Activated T-cell treated with anti-CD3 and anti-CD28 coated beads, Interleukin-2, amount 50 U/mL, for 4 hours (primary cell): ENCODE measurements at places on chromosomes 6 and 20. TPM values are rescaled to one million over a fixed set of nuclear protein-coding genes. Genes with fewer than 3 reads are reported as not detected.

SLCO4A1 gene
- total RNA-seq: 49.3 TPM

DNA sequence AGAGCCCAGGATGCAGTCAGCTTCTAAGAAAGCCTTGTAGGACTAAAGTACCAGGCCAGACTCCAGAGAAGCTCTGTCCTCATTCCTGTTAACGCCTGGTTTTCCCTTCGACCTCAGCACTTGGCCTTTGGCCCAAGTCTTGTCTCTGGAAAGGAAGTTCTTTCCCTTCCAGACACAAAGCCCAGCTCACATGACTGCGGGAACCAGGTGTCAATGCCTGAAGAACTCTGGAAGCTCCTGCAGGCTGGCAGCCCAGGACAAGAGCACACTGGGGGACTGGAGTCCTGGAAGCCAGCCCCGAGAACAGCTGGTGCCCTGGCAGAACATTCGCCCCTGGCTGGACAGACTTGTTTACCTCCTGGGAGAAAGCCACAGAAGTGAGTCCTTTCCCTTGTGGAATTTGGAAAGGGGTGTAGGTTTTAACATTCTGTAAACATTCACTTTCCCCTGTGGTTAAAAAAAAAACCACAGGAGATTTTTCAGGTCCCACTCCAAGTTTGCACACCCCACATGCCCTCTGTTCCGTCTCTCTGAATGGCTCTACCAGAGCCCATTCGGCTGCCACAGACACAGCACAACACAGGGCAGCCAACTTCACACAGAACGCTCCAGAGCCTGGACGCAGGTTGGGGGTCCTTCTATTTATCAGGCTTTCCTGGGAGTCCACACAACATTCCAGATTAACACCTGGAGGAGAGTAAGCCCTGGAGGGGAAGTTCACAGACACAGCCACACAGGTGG, 18.1 kb downstream of the ACSS1 start:
- DNase-seq: no peak

DNA sequence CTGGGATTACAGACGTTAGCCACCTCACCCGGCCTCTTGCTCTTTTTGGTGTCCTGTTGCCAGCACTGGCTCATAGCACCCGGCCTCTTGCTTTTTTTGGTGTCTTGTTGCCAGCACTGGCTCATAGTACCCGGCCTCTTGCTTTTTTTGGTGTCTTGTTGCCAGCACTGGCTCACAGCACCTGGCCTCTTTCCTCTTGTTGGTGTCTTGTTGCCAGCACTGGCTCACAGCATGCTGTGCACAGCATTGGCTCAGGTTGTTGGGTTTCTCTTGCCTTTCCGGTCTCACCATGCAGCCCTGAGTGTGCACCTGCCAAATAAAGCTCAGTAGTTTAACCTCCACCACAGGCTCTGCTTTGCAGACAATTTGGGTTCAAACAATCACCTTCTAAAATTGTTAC, 208.2 kb downstream of the THBS2 start:
- DNase-seq: no peak

DNA sequence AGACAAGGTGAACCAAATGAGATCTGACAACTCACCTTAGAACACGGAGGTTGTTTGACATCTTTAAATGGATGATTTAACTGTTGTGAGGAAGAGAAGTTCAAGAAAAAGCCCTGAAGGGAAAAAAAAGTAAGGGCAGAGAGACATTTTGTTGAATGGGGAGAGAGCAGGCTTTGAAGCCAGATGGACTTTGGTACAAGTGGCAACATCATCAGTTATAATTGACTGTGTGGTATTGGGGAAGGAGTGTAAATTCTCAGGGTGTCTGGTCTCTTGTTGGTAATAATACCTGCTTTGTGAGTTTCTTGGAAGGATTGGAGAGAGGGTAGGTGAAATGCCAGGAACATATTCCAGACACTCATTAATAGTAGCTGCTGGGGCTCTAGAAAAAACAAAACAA, 21.6 kb downstream of the OGFRL1 start:
- DNase-seq: no peak

- DNase-seq: no peak
Observed at GRCh38 chr6:119979862-119980261, 630.3 kb upstream of the MAN1A1 start.

TMEM200A gene
- 0.54 TPM for total RNA-seq

GPANK1 gene
- total RNA-seq: 37.8 TPM

EDN1 gene
- 0.24 TPM for total RNA-seq

GRCh38 chr6:168132531-168133167, 53.6 kb upstream of the FRMD1 start:
- DNase-seq: no peak

- no peak for DNase-seq
Observed at GRCh38 chr6:9521152-9521530, 893.7 kb downstream of the TFAP2A start.

DNA sequence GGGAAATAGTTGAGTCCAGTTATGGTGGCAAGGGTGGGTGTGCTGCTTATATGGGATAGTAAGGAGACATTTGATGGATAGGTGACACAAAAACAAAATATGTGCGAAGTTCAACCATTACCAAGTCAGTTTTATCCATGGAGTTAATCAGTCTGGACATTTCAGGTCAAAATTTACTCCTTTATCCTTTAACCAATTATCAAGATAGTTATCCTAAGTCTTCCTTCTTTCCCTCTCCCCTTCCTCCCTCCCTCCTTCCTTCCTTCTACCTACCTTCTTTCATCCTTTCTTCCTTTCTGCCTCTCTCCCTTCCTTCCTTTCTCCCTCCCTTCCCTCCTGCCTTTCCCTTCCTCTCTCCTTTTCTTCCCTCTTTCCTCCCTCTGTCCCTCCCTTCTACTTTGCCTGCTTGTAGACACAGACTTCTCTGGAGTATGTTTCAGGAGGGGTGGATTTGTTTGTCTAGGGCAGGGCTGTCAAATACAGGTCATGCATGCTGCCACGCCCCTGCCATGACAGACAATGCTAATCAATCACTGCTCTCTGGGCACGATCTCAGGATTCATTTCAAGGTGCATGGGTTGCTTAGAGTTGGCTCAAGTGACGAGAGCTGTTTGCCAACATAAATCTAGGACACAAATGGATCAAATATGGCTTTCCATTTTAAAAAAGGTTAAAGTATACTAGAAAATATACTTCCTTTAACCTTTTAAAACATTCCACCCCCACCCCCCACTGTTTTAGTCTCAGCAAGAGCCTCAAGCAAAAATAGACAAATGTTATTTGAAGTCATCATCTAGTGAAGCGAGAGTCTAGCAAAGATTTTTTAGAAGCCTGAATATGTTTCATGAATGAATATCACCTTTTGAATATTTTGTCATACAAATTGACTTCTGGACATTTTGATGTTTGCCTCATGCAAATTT, 281.6 kb upstream of the CITED2 start:
- no peak for DNase-seq

HSD17B8 gene
- total RNA-seq: 19.4 TPM

FAXC gene
- not detected for total RNA-seq

GRCh38 chr6:163348789-163349680, 65.5 kb upstream of the QKI start:
- no peak for DNase-seq

GRCh38 chr6:53837865-53838769, 43.3 kb downstream of the LRRC1 start:
- DNase-seq: no peak

VGLL2 gene
- total RNA-seq: not detected

GRCh38 chr6:27757307-27757706, 154.9 kb downstream of the OR2B2 start:
- peak; percentile 46 for DNase-seq

DNA sequence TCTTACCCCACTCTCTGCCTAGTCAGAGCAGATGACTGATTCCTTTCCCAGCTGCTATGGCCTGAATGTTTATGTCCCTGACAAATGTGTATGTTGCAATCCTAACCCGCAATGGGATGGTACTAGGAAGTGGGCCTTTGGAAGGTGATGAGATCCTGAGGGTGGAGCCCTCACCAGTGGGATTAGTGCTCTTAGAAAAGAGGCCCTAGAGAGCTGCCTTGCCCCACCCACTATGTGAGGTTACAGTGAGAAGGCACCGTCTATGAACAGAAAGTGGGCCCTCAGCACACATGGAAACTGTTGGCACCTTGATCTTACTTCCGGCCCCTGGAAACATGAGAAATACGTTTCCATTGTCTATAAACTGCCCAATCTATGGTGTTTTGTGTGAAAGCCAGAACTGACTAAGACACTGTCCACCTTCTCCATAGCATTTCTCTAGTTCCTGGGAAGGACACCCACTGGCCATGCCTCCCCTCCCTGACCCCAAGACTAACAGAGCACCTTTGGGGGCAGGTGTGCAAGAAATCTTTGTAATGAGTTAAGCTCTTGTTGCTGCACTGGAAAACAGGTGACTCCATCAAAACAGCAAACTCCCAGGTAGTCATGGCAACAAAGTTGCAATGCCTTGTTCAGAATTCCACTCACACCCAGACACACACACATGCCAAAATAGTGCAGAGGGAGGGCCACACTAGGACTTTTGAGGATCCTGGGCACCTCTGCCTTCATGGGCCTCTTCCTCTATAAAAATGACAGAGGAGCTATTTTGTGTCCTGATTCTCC, 16.2 kb downstream of the GABRR2 start:
- DNase-seq: no peak

- no peak for DNase-seq
Observed at GRCh38 chr6:8075704-8076103, 11.5 kb upstream of the BLOC1S5 start.

- DNase-seq: no peak
Observed at GRCh38 chr20:4573564-4574355, 147.9 kb upstream of the PRND start.

DNA sequence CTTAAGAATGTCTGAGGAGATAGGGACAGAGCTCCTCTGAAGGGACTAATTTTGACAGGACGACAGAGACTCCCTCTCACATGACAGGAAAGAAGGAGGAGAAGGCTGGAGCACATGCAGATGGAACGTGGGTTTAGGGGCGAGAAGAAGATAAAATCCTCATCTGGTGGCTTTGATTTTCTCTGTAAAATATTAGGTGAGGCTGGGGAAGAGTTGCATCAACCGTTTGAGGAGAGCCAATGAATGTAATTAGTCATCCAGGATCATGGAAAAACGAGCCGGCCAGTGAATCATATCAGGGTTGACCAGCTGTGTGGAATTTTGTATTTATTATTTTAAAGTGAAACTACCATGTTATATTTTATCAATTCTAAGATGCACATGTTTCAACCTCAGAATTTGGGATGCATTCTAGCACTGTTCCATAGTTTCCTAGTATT, 46.9 kb upstream of the ADGRF4 start:
- no peak for DNase-seq

CLPSL2 gene
- total RNA-seq: not detected

DNA sequence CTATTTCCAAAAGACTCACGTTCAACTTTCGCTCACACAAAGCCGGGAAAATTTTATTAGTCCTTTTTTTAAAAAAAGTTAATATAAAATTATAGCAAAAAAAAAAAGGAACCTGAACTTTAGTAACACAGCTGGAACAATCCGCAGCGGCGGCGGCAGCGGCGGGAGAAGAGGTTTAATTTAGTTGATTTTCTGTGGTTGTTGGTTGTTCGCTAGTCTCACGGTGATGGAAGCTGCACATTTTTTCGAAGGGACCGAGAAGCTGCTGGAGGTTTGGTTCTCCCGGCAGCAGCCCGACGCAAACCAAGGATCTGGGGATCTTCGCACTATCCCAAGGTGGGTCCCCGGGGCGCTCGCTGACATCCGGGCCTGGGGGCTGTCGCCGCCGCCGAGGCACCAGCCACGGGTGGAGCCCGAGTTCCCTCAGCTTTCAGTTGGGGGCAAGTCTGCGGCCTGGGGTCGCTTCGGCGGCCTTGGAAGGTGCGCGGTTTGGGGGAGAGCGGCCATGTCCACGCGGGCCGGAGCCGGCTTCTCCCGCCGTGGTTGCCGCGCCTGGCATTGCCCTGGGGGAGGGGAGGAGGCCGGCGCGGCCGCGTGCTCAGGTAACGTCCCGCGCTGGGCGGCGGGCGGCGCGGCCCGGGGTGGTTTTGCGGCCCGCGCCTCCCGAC, 429 bp downstream of the AMD1 start:
- peak; percentile 35 for DNase-seq

GRCh38 chr6:90026216-90026615, 131.9 kb downstream of the GJA10 start:
- DNase-seq: no peak

DNA sequence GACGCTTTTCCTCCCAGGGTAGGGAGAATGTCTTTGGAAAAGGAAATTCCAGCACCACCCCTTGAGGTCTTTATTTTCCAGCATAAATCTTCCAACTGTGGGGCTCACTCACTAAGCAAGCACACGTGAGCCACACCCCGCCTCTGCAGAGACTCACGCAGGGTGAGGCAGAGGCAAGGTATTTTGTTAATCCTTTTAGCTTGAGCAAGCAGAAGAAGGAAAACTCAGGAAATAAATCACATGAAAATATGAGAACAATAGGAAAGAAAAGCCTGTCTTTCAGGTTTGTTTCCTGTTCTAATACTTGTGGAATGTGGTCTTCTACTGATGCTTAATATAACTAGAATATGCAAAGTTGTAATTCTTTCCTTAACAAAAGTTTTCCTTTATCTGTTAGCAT, 4.1 kb upstream of the PHACTR2 start:
- DNase-seq: no peak

GPLD1 gene
- 0.38 TPM for total RNA-seq

DNA sequence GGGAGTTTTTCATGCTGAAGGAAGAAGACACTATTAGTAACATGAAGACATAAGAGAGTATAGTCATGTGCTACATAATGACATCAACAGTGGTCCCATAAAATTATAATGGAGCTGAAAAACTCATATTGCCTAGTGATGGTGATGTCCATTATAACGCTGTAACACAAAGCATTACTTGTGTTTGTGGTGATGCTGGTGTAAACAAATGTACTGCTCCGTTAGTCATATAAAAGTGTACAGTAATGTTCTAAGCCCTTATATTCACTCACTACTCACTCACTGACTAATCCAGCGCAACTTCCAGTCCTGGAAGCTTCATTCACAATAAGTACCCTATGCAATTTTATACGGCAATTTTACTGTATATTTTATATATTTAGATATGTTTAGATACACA, 26.8 kb upstream of the ASF1A start:
- DNase-seq: no peak

GRCh38 chr6:74991573-74992332, 214.1 kb downstream of the COL12A1 start:
- DNase-seq: no peak

- no peak for DNase-seq
Observed at GRCh38 chr6:158279615-158280014, 32.6 kb upstream of the TULP4 start.

- DNase-seq: no peak
Observed at GRCh38 chr6:21185861-21186478, 407.6 kb upstream of the SOX4 start.

DNA sequence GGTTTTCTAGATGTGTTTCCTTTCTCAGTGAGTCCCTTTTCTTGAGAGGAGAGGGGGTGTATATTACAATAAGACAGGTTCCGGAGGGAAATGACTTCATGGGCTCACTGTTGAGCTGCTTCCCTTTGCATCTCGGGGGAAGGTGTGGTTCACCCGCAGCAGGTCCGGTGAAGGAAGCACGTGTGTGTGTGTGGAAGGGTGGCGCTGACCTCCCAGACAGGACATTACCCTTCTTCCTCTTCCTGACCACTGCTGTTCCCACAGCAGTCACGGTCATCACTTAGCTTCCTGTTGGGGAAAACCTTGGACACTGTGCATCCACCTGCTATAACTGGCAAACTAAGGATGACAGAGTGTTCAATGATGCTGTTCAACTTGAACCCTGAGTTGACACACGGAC, 83.6 kb downstream of the PLEKHG1 start:
- no peak for DNase-seq
